Large intestine (tissue), 12 donors: ENCODE measurements at places on chromosomes 5 and 9. TPM values are rescaled to one million over a fixed set of nuclear protein-coding genes. Genes with fewer than 3 reads are reported as not detected.

DNA sequence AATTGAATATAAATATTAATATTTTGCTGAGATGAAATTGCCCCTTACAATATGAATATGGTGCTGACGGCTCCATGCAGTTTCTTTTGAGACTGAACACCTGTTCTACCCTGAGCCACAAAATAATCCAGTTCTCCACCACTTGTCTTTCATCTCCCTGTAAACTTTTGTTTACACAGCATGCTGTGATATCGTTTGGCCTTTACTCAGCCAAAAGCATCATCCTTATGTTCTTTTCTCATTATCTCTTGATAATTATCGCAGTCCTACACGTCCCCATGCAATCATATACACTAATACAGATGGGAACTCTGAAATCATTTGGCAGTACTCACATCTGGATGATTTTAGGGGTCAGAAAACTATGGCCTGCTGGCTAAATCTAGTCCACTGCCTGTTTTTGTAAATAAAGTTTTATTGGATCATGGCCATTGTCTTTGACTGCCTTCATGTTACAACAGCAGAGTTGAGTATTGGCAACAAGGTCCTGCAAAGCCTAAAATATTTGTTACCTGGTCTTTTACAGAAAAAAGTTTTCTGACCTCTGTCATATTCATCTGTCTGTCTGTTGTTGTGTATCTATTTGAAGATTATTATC, 53.3 kb downstream of the AOPEP start:
- no peak for DNase-seq

The GPRIN1 gene
- polyA plus RNA-seq: 7.0 TPM

GRCh38 chr9:87180361-87180760, 233.1 kb upstream of the GAS1 start:
- DNase-seq: no peak

GRCh38 chr5:7844901-7845300, 6.0 kb downstream of the CFAP90 start:
- DNase-seq: no peak

The CCDC171 gene
- 3.7 TPM for polyA plus RNA-seq

- peak; percentile 75 for DNase-seq
These were observed 17.3 kb downstream of the SLC22A5 start for GRCh38 chr5:132386644-132387286.

The ABCA1 gene
- 8.6 TPM for polyA plus RNA-seq

DNA sequence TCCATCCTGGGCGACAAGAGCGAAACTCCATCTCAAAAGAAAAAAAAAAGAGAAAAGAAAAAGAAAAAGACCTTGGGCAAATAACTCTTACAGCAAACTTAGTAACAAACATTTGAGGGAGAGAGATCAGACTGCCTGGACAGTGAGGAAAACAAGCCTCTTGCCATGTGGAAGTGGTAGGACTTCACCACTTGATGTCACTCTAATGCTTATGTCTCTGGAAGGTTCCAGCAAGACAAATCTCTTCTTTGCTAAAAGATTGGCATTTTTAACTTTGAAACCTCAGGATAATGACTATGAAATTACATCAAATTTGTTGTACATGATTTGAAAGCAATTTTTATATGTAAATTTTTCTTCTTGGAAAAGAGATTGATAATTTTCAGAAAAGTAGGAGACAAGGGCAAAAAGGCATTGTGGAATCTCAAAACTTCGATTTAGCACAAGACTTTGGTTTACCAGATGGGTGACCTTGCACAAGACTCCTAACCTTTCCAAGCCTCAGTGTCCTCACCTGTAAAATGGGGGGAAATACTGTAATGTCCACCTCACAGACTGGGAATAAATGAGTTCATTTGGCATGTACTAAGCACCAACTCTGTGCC, 5.4 kb downstream of the ACTL7B start:
- peak; percentile 21 for DNase-seq

GRCh38 chr9:25935188-25935587, 256.9 kb upstream of the TUSC1 start:
- no peak for DNase-seq

DNA sequence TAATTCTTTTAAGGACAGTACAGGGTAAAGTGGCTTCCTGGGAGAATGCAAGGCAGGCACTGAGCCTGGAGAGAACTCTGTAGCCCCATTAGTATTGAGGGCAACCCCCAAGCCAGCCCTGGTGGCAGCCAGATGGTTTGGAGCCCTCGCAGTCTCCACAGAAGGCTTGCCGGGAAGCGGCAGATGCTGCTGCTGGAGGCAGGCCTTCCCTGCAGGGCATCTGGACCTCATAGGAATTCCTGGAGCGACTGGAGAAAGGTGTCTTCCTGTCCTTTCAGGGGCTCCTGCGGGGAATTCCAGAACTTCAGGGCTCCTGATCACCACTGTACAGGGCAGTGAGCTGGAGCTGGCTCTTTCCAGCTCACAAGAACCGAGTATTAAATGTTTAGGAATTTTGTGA, 167.5 kb downstream of the INSYN2B start:
- no peak for DNase-seq
